RCC 7860 (cell line): ENCODE measurements at places on chromosomes 6 and 20.

GRCh38 chr20:3539311-3540107 is 68.7 kb downstream of the ATRN start:
- DNase-seq: no peak

DNA sequence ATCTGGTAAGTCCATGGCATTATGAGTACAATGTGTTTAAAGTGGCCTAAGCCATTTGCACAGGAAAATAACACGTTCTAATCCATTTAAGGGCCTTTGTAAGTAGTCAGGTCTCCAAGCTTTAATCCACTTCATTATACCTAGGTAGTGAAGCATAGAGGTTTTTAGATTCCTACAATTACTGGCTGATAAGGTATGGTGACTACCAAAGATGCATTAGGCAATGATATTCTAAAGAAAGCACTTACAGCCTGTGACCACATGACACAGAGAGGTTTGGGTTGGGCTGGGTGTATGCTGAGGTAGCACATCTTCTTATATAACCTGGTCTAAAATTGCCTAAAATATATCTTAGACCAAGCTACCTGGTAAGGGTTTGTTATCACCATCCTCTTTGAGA is 504.4 kb downstream of the TFAP2B start:
- DNase-seq: no peak

DNA sequence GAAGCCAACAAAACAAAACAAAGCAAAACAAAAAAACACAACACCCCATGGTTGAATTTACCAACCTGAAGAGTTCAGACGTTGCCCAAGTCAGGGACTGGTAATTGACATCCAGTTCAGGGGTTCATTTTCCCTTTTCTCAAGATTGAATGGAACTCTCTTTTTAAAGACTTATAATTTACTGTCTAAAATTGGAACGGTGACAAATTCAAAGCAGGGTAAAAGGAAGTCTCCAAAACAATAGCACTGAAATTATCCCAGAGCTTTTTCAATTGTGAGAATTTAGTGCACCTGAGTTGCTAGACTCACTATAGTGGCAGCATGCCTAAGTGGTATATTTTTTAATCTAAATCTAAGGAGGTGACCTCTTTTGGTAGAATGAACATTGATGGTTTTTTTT is 90.9 kb upstream of the PREP start:
- no peak for DNase-seq

DNA sequence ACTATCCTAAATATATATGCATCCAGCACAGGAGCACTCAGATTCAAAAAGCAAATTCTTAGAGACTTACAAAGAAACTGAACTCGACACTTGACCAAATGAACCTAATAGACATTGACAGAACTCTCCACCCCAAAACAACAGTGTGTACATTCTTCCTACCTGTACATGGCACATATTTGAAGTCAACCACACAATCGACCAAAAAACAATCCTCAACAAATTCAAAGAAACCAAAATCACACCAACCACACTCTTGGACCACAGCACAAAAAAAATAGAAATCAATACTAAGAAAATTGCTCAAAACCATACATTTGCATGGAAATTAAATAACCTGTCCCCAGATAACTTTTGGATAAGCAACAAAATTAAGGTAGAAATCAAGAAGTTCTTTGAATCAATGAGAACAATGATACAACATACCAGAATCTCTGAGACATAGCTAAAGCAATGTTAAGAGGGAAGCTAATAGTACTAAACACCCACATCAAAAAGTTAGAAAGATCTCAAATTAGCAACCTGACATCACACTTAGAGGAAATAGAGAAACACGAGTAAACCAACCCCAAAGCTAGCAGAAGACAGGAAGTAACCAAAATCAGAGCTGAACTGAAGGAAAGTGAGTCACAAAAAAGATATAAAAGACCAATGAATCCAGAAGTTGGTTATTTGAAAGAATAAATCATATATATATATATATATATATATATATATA is 12.5 kb upstream of the TREM1 start:
- no peak for DNase-seq

- DNase-seq: no peak
Observed at GRCh38 chr20:8633366-8633765, 435.5 kb upstream of the PLCB4 start.

DNA sequence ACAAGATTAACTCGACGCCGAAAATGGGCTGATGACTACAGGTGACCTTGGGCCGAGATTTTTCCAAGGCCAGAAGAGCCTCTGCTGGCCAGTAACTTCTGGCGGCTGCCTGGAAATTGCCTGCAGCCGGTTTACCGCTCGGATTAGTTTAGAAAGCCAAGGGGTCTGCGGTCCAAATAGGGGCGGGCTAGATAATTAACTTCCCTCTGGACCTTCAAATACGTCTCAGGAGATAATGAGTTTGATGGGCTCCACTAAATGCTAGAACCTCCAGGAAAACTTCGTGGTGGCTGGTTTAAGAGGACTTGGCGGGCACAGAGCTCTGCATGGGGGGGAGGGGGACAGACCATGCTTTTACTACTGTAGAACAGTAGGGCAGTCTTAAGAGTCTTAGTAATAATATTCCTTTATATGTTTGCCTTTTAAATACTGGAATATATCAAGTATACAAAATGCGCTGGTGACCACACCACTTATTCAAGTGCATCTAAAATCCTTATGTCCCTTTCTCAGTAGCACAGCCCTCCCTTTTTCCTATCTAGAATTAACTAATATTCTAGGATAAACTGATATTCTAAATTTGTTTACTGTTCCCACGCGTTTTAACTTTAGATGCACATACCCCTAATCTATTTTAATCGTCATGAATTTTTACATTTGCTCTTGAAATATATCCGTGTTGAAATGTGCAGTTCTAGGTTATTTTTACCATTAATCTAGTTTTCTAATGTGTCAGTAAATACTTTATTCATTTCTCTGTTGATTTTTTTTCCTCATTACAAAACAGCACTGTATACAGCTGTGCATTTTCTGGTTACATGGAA is 107.5 kb upstream of the PRSS16 start:
- DNase-seq: no peak

GRCh38 chr20:57747861-57748481 is 38.2 kb upstream of the PMEPA1 start:
- no peak for DNase-seq

DNA sequence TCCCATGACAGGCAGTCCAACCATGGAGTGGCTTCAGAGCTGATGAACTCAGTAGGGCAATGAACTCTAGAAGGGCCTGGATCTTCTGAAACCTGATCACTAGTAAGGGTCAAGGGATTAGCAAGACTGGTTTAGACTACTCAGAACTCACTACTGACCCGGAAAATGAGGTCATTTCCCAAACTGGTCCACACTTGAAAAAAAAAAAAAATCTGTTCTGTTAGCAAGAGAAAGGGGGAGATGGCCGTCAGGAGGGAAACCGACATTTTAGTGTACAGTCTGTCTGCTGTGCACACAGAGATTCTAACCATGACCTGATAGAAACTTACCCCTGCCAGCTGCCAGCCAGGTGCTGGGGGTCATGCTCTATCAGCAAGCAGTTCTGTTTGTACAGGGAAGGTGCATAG is 262.4 kb upstream of the AGPAT4 start:
- DNase-seq: no peak

DNA sequence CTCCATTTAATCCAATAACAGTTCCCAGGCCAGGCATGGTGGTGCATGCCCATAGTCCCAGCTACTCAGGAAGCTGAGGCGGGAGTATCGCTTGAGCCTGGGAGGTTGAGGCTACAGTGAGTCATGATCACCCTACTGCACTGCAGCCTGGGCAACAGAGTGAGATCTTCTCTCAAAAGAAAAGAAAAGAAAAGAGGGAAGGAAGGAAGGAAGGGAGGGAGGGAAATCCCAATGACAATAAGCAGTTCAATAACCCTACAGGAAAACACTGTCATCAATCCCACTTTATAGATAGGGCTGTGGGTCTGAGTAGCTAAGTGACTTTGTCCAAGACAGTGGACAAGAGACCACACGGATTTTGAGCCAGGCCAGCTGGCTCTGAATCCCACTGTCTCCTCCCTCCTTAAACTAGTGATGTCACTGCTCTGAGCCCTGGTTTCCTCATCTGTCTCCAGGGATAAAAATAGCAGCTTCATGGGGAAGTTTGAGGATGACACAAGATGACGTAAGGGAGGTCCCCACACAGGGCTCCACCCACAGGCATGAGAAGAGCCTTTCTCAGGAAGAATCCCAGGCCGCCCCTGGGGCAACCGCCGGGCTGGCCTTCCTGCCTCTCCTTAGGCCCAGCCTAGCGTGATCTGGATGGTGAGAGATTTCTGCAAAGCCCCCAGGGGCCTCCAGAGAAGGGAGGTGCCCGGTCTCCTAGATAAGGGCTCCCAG is 7.2 kb upstream of the TRIB3 start:
- DNase-seq: peak; percentile 75

- DNase-seq: no peak
Observed at GRCh38 chr6:111417946-111418345, 65.1 kb downstream of the REV3L start.

DNA sequence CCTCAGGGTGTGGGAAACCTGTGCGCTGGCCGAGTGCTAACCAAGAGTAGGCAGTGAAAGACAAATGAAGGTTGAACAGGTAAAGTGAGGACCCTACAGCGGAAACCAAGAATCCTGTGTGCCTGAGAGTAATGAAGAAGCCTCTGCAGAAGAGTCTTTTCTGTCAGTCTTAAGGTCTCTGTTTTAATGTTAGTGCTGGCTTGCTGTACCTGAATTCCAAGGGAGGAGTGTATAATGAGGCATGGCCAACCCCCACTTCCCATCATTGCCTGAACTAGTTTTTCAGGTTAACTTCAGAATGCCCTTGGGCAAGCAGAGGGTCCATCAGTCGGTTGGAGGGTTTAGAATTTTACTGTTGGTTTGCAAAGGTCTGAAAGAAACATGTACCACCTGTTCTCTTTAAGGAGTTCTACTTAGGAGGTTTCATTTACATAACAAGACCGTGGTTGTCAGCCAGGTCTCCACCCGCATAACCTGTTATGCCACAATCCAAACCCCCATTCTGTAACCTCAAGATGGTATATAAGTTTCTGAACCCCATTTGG is 589 bp upstream of the PDCD2 start:
- DNase-seq: no peak

DNA sequence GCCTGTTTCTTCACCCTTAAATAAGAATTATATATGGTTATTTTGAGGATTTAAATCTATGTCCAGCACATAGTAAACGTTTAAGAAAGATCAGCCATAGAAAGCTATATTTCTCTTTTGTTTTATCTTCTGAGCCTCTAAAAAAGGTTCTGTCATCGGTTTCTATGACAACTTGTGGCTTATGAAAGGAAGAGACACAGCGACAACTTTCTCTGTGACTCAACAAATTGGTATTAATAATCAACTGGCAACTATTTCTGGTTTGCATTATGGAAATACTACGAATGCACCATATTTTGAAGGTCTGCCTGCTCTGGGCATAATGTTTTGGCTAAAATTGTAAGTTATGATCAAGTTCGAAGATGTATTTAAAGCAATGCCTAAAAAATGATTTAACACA is 751.0 kb downstream of the CD109 start:
- no peak for DNase-seq

DNA sequence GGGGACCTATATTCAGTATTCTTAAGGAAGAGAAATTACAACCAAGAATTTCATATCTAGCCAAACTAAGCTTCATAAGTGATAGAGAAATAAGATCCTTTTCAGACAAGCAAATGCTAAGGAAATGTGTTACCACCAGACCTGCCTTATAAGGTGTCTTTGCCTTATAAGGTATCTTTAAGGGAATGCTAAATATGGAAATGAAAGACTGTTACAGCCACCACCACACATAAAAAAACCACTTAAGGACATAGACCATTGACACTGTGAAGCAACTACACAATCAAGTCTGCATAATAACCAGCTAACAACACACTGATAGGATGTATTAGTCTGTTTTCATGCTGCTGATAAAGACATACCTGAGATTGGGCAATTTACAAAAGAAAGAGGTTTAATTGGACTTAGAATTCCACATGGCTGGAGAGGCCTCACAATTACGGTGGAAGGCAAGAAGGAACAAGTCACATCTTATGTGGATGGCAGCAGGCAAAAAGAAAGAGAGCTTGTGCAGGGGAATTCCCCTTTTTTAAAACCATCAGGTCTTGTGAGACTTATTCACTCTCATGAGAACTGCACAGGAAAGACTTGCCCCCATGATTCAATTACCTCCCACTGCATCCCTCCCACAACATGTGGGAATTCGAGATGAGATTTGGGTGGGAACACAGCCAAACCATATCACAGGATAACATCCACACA is 119.2 kb upstream of the LAMA2 start:
- no peak for DNase-seq

- DNase-seq: no peak
Observed at GRCh38 chr6:84847390-84848160, 83.2 kb upstream of the TBX18 start.

- peak; percentile 48 for DNase-seq
Observed at GRCh38 chr20:371755-372542, 8.6 kb upstream of the TRIB3 start.

- peak; percentile 38 for DNase-seq
Observed at GRCh38 chr6:32868257-32868788, 14.3 kb downstream of the PSMB9 start.

DNA sequence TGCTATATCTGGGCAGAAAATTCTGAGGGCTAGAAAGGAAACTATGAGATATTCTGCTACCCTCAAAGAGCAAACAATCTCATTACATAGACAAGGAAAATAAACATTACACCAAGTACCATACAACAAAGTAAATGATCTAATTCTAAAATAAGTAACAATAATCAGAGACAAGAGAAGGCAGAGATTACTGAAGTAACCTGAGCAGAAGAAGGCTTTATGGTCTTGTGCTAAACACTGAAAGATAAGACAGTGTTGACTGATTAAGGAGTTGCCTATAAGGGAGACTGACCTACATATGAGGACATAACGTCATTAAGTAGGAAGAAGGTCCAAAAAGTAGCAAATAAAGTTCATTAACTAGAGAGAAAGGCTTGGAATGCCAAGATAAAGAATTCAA is 134.2 kb downstream of the MTFR2 start:
- no peak for DNase-seq

- no peak for DNase-seq
Observed at GRCh38 chr6:118787724-118788423, 106.1 kb upstream of the ASF1A start.

GRCh38 chr6:111549746-111550145 is 55.9 kb downstream of the TRAF3IP2 start:
- no peak for DNase-seq

DNA sequence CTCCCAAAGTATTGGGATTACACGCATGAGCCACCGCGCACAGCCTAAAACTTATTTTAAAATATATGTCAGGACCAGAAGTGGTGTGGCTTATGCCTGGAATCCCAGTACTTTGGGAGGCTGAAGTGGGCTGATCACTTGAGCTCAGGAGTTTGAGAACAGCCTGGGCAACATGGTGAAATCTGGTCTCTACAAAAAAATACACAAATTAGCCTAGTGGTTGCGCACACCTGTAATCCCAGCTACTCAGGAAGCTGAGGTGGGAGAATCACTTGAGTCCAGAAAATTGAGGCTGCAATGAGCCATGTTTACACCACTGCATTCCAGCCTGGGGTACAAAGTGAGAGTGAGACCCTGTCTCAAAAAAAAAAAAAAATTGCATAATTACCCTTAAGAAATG is 13.7 kb downstream of the PXT1 start:
- DNase-seq: no peak

GRCh38 chr20:37941992-37942391 is 39.1 kb downstream of the VSTM2L start:
- DNase-seq: no peak

- DNase-seq: no peak
Observed at GRCh38 chr6:130105996-130106704, 87.8 kb downstream of the L3MBTL3 start.
